NCI-H2227 treated with DMSO at 0.1 percent for 48 hours (cell line): ENCODE measurements at places on chromosomes 6 and 20.

DNA sequence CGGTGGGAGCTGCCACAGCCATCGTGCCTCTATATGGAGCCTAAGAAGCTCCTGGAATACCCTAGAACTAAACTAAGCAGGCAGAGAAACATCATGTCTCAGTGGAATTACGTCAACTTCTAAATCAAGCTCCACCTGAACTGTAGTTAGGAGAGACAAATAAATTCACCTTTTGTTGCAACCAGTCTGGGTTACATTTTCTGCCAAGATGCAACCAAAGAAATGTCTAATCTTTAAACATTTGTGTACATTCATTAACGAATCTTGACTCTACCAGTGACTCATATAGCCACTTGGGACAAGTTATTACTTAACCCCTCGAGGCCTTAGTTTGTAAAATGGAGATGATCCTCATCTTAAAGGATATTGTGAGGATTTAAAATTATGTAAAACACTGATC is 8.9 kb downstream of the PTPRK start:
- DNase-seq = no peak

DNA sequence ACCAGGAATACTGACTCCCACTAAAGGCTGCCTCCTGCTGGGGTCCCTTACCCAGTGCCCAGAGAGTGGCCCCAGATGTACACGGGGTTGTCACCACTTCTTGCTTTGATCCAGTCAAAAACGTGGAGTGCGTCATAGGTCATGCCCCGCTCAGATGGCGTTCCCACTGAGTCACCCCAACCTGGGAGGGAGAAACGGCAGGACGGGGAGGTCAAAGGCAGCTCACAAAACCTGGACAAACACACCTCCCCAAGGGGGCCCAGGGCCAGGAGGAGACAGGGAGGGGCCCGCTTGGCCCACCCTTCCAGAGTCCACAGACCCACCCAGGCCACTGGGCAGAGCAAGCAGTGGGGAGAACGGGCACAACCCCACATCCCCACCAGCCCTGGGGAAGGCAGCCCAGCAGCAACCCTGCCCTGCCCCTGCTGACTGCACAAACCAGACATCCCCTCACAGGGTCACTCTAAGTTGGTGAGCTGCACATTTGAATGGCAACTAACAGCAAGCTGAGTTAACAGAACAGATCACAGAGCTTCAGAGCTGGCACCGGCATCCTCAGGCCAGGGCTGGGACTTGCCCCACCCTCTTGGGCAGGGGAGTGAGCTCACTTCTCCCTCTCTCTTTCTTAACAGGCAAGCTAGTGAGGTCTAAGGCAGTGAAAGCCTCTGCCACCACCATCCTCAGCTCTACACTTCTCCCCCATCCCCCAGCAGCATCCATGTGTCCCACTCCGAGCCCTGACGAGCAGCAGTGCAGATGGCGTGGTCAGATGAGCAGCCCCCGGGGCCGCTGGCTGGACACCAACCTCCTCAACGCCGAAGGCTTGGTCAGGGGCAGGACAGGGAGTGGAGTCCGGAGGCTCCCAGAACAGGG is 61.7 kb downstream of the PYGB start:
- peak; percentile 11 for DNase-seq

DNA sequence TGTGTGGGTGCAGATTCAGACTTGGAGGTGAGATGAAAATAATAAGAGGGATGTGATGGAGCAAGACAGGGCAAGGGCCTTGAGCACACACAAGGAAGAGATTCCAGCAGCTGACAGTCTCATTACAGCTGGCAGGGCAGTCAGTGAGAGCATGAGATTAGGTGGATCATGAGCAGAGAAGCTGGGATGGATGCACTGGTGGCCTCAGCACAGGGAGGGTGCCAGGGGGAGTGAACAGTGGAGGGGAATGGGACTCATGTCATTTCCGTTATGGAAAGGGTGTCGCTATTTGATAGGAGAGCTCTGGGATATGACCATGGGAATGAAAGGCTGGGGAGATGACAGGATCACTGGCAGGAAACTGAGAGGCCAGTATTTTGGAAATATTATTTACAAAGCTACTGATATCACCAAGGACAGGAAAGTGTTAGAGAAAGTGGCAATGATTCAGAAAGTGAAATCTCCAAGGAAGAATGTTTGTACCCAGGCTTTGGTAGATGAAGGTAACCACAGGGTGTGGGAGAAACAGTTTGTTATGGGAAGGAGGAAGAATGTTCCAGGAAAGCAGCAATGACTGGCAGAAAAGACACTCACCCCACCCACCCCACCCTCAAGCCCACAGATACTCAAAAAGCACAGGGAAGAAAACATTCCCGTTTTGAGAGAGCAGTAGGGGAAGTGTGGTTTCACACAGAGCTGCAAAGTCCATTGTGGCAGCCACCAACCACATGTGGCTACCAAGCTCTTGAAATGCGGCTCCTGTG is 214.7 kb upstream of the PROKR2 start:
- DNase-seq = no peak

- DNase-seq = no peak
These were observed 16.6 kb downstream of the DDO start for GRCh38 chr6:110398778-110399177.

DNA sequence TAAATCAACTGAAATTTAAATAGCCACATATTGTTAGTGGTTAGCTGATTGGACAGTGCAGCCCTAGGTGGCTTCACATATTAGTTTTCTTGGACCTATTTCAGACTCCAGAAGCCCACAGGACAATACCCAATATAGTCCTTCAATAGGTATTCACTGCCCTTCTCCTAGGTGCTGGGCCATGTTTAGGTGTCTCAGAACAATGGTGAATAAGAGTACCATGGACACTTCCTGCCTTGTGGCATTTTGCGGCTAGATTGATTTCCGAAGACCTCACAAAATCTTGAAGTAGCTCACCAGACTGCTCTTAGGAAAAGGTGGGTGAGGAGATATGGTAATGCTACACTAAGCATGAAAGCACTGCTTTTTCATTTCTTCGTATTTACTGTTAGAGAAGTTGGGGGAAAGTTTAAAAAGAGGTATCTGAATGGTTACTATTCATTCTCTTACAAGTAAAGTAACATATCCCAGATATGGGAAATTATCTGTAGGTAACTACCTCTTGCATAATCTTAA is 199.3 kb downstream of the GJA10 start:
- no peak for DNase-seq

DNA sequence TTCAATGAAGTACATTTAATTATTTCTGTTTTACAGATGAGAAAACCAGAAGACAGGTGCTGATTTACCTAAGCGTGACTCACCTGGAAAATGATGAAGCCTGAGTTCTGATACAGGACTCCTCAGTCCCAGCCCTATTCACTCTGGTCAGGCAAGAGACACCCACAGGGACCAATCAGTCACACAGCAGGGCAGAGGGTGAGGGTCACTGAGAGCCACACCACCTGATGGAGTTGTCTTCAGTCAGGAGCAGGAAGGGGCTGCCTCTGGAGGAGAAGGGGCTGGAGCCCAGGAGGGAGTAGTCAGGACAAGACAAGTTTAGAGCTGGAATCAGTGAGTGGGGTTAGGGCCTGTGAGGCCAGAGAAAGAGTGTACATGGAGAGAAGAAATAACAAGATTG is 251.2 kb upstream of the MOCS1 start:
- DNase-seq = no peak

GRCh38 chr6:47292944-47293343 is 16.8 kb downstream of the TNFRSF21 start:
- no peak for DNase-seq

DNA sequence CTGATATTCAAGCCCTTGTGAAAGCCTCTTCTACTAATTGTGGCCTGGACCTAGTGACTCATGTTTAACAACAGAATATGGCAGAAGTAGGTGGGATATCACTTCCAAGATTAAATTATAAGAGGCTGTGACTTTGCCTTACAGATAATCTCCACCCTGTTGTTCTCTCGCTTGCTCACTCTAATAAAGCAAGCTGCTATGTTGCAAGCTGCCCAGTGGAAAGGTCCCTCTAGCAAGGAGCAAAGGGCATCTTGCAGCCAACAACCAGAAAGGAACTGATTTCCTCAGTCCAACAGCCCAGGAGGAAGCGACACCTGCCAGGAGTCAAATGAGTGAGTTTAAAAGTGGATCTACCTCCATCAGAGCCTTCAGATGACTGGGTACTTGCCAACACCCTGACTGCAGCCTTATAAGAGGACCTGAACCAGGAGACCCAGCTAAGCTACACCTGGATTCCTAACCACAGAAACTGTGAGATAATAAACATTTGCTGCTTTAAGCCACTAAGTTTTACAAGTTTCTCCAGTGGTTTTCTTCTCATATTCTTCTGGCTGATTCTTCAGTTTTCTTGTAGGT is 112.6 kb downstream of the FRK start:
- DNase-seq = no peak

DNA sequence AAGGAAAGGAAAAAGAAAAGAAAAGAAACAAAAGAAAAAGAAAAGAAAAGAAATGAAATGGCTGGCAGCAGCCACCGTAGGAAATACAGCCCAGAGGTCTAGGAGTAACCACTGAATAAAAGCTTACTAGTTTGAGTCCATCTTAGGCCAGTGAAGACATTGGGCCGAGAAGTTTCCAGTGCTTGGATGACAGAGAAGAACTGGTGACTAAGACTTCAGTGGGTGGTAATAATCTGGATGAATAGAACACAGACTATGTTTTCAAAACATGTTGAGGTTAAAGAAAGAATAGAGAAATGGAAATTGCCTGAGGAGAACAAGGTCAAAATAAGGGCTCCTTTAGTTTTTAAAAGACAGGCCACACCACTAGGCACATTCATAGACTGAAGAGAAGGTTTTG is 198.8 kb downstream of the ATXN1 start:
- no peak for DNase-seq

DNA sequence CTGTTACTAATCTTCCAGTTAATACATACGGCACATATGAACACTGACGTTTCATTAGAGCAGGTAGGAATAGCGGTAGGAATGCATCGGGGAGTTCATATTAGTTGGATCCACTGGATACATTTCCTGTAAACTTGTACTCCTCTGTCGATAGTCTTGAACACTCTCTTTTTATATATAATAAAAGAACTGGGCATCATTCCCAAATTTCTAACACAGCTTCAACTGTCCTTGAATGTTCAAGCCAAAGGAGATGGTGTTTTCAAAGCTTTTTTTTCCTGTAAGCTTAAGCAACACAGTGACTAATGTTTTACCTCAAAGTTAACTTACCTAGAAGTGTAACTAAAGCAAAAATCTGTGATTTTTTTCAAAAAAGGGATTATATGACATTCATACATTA is 195.3 kb downstream of the UTRN start:
- no peak for DNase-seq

- DNase-seq = peak; percentile 22
These were observed 19.3 kb upstream of the NEDD9 start for GRCh38 chr6:11251553-11252360.

GRCh38 chr6:160962835-160963623 is 28.5 kb upstream of the MAP3K4 start:
- DNase-seq = no peak

DNA sequence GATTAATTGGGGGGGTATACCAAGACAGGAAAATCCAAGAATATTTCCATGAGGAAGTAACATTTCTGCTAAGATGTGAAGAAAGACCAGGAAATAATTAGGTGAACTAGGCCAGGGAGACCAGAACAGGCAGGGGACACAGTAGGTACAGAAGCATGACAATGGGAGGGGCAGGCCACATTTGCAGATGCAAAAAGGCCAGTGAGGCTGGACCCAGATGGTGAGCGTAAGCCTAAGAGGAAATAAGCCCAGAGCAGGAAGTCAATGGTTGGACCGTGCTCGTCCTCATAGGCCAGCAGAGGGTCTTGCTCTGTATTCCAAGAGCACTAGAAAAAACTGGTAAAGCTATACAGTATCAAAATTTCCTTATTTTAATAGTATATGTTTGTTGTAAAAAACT is 9.4 kb downstream of the CEP162 start:
- no peak for DNase-seq

GRCh38 chr6:134663800-134664535 is 285.9 kb downstream of the ALDH8A1 start:
- no peak for DNase-seq

DNA sequence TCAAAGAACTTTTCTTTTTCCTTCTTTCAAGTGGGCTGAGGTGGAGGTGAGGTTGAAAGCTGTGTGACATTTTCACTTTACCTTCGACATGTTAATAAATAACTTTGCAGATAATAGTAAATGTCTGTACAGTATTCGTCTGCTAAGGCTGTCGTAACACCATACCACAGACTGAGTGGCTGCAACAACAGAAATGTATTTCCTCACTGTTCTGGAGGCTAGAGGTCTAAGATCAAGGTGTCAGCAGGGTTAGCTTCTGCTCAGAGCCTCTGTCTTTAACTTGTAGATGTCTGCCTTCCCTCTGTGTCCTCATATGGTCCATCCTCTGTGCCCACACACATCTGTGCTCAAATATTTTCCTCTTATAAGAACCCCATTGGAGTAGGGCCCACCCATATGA is 14.9 kb downstream of the PHACTR2 start:
- DNase-seq = no peak

DNA sequence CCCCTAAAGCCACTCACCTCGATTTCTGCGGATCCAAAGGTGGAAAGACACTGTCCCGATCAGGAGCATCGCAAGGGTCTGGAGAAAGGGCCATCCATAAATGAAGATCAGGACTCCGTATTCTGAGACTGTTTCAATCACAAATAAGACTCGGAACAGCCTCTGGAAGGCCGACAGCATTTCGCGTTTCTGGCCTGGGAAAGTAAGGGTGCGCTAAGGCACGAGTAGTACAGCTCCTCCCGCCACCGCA is 44.6 kb downstream of the DPPA5 start:
- no peak for DNase-seq

DNA sequence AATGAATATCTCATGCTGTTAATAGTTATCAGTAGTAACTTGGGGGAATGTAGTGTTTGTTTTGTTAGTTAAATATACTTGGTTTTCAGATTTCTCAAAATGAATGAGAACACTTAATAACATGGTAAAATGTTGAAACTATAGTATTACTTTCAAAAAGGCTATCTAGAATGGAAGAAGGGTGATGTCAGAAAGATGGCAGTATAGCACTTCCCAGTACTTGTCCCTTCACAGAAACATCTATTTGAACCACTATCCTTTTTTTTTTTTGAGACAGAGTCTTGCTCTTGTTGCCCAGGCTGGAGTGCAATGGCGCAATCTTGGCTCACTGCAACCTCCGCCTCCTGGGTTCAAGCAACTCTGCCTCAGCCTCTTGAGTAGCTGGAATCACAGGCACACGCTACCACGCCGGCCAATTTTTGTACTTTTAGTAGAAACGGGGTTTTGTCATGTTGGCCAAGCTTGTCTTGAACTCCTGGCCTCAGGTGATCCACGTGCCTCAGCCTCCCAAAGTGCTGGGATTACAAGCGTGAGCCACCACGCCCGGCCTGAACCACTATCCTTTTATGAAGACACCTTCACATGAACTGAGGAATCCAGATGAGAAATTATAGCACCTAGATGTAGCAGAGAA is 4.7 kb upstream of the ECHDC1 start:
- no peak for DNase-seq

DNA sequence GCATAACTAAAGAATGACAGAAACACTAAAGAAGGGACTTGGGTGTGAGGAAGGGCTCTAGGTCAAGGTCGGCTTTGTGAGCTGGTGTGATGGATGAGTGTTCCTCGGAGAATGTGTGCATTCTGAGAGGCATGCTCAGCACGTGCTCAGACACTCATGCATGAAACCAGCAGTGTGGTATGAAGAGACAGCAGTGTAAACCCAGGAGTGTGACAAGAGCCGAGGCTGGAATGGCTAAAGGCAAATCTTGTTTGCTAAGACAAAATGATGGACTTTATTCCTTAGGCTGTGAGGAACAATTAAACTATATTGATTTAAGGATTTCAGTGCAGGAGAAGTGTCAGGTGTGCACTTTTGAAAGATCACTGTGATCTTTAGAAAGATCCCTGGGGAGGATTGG is 107.4 kb upstream of the MAP7 start:
- DNase-seq = no peak

GRCh38 chr20:12660918-12661317 is 347.9 kb upstream of the SPTLC3 start:
- no peak for DNase-seq
